ENCODE measurements at places on chromosomes 4 and X.

GRCh38 chr4:94642561-94642866, 115.2 kb upstream of the BMPR1B start:
- DNase-seq = no peak

GRCh38 chr4:139453041-139453370, 915 bp upstream of the RAB33B start:
- DNase-seq = peak; percentile 23

DNA sequence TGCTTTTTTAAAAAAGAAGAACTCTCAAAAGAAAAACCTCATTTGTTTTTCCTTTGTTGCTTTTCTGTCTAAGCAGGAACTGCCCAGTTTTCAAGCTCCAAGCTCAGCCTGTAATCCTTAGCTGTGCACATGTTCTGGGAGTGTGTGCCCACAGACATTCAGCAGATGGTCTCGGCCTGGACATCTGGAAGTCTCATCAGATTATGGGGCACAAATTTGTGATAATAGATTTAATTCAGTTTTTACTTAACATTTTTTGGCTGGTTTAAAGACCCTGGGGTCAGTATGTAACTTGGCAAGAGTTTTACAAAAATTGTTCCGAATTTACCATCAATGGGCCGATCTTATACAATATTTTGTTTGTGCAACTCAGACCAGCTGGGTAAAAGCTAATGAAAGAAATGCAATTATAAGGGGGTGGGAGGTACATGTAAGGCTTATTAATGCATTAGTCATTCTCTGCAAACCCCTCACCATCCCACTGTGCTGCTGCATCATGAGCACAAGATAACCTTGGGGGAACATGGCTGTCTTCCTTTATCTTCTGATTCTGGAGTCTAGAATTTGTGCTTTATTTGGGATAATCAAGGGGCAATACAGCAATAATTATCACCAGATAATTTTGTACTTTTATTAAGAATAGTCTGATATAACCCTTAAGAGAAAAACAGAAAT, 86.9 kb upstream of the PHOX2B start:
- DNase-seq = no peak

GRCh38 chr4:98613453-98614075, 44.8 kb downstream of the TSPAN5 start:
- no peak for DNase-seq

GRCh38 chrX:111504941-111505340, 6.5 kb upstream of the SERTM2 start:
- no peak for DNase-seq

- DNase-seq = no peak
These were observed 105.5 kb downstream of the SHROOM3 start for GRCh38 chr4:76540486-76540885.

Measured in NCI-H2171 (cell line).